MM.1S (cell line): ENCODE measurements at places on chromosomes 6 and 20.

GRCh38 chr6:38367231-38367630 is 272.5 kb downstream of the BTBD9 start:
- DNase-seq: no peak

DNA sequence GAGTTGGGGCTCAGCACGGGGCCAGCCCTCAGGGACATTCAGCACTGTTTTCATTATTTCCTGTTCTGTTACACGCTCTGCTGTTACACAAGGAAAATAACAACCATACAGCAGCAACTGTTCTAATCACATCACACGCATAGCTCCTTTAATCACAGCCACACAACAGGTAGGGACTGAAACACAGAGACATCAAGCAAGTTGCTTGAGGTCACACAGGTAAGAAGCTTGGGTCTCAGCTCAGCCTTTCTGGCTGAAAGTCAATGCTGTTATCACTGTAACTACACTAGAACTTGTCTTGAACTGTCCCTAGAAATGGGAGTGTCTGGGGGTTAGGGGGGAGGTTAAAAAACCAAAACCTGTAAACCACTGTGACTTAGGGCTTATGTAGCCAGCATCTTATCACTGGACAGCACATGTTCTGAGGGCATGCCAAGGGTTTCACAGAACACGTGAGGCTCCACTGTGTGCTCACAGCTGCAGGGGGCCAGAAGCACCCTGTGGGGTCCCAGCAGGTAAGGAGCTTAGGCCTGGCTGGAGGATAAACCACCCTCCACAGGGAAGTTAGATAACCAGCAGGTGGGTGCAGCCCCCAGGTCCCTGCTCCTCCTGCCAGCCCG is 146.0 kb downstream of the EYA2 start:
- no peak for DNase-seq

GRCh38 chr6:68975064-68975463 is 340.0 kb downstream of the ADGRB3 start:
- DNase-seq: no peak

GRCh38 chr6:167907837-167908681 is 81.3 kb downstream of the AFDN start:
- DNase-seq: no peak

- no peak for DNase-seq
These were observed 120.9 kb downstream of the SYCP2 start for GRCh38 chr20:59812286-59813125.
